ENCODE measurements at places on chromosomes 6 and 20.

DNA sequence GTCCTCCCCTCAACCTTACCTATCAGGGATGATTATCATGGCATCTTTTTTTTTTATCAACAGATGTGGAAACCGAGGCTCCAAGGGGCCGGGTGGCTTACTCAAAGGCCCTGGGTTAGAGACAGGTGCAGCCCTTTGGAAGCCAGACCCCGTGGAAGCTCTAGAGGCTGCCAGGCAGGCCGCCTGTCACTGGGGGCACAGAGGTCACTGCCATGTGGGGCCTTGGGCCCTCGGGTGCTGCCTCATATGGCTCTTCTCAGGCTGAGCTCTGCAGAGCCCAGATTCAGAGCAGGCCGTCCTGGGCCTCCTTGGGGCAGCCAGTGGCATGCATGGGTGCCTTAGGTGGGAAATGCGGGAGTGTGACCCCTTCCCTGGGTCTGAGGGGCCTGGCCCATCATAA, 136.3 kb downstream of the PHACTR3 start:
- DNase-seq: no peak
- H3K36me3 ChIP-seq: no peaks in the 10 kb centered on the region
- no peaks in the 10 kb centered on the region for H3K27me3 ChIP-seq
- no peaks in the 10 kb centered on the region for H3K4me1 ChIP-seq
- no peak overlapping the region for H3K4me3 ChIP-seq
- H3K27ac ChIP-seq: no peak overlapping the region

GRCh38 chr6:104908031-104908887, 48.5 kb upstream of the HACE1 start:
- H3K4me3 ChIP-seq: no peak overlapping the region
- no peak overlapping the region for H3K27ac ChIP-seq
- DNase-seq: no peak
- H3K4me1 ChIP-seq: no peaks in the 10 kb centered on the region

GRCh38 chr20:19786311-19786710, 28.3 kb downstream of the RIN2 start:
- H3K36me3 ChIP-seq: no peaks in the 10 kb centered on the region
- no peak for DNase-seq
- H3K4me1 ChIP-seq: no peaks in the 10 kb centered on the region

DNA sequence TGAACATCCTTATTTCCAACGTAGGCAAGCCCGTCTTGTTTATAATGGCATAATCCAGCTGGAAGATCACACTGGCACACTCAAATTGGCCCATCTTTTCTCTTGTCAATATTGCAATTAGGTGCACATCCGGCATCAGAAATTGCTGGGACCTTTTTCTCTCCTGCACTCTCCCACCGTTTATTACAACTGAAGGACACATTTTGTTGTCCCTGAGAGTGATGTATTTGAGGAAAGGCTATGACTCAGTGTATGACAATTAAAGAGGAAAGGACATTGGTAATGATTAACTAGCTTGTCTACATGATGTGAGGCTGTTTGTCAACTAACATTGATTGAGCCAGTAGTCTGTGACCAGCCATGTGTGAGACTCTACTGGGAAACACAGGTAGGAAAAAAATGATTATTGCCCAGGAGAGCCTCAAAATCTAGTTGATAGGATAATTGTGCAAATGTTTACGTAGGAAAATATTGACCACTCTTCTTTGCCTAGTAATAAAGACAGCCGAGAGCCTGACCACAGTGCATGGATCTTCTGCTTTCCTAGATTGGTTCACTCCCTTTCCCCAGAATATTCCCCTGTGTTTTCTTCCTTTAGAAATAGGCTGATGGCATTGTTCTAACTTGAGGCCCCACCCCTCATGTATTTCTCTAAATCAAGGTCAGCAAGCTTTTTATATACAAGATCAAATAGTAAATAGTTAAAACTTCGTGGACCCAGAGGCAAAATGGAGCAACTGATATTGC, 230.0 kb upstream of the BTBD3 start:
- H3K27ac ChIP-seq: no peak overlapping the region
- no peaks in the 10 kb centered on the region for H3K4me1 ChIP-seq
- no peaks in the 10 kb centered on the region for H3K36me3 ChIP-seq
- no peaks in the 10 kb centered on the region for H3K27me3 ChIP-seq

DNA sequence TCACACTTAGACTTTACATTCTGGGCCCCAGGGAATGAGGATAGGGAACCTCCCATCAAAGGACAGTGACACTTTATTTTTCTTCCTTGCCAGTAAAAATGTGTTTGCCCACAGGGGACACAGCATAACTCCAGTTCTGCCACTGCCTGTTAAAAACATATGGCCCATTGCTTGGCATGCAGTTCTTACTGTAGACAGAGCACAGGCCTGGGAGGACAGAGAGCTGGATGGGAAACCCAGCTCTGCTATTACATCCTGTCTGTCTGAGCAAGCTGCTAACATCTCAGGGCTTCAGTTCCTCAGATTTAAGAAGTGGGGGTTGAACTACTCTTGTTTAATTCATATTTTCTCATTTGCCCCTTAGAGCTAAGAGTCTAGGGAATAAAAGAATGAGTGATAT, 120.2 kb downstream of the AKAP7 start:
- H3K36me3 ChIP-seq: no peaks in the 10 kb centered on the region
- no peak overlapping the region for H3K4me3 ChIP-seq
- H3K4me1 ChIP-seq: peaks cover 21% of the 10 kb centered on the region
- peak; percentile 36 for DNase-seq
- no peaks in the 10 kb centered on the region for H3K27me3 ChIP-seq

DNA sequence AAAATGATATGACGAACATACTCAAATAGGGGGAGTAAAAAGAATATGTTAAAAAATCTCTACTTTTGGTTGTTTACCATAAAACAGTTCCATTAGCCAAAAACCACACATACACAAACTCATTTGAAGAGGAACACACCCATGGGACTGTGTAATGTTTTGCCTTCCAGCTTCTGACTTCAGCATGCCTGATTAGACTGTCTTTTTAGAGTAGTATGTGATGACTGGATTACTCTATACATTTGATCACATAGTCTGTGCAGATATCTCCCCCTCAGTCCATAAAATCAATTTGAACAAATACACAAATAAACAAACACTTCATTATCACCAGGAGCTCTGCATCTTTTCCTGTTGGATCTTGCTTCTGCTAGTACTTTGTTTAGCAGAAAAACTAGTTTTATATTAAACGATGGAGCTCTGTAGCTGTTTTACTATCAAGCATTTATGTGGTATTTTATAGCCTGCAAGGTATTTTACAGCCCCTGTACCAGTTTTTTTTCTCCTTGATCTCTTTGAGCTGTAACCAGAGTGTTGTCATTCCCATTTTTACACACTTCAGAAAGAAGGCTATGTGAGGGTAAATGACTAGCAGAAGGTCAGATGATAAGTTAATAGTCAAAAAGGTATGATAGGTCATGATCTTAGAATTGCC, 866.5 kb upstream of the MAP3K7 start:
- H3K27me3 ChIP-seq: peaks cover 2% of the 10 kb centered on the region
- H3K36me3 ChIP-seq: no peaks in the 10 kb centered on the region
- no peak overlapping the region for H3K27ac ChIP-seq
- H3K4me1 ChIP-seq: no peaks in the 10 kb centered on the region
- no peak for DNase-seq

DNA sequence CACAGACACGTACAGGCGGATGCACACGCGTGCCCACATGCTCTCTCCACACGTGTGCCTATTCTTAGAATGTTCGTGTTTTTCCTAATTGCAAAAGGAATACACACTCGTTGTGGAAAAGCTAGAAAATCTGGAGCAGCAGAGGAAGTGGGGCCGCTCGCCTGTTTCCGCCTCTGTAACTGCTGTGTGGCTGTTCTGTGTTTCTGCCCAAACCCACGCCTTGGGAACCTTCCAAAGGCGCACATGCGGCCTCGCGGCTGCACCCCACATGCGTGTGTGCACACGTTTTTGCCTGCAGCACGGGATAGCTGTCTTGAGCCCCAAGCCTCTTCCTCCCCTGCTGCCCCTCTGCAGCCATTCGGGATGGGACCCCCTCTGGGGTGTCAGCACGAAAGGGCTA, 12.2 kb downstream of the SLC17A9 start:
- no peak overlapping the region for H3K4me3 ChIP-seq
- H3K4me1 ChIP-seq: no peaks in the 10 kb centered on the region
- DNase-seq: no peak

DNA sequence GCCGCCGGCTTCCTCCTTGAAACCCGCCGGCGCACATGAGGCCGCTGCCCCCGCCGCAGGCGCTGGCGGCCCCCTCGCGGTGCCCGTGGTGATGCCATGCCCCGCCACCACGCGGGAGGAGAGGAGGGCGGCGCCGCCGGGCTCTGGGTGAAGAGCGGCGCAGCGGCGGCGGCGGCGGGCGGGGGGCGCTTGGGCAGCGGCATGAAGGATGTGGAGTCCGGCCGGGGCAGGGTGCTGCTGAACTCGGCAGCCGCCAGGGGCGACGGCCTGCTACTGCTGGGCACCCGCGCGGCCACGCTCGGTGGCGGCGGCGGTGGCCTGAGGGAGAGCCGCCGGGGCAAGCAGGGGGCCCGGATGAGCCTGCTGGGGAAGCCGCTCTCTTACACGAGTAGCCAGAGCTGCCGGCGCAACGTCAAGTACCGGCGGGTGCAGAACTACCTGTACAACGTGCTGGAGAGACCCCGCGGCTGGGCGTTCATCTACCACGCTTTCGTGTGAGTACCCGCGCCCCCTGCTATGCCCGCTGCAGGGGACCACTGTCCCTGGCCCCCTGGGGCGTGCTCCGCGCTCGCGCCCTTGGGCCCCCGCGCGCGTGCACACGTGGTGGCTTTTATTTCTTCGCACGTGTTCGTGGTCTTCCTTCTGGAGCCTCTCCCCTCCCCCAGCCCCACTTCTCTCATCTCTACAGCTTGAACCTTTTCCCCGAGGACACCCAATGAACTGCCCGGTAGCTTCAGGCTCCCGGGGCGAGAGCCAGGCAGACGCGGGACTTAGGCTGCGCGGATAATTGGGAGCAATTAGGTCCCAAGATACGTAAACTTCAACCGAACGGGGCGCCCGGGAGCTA, 453 bp downstream of the KCNQ5 start:
- H3K4me1 ChIP-seq: peaks cover 27% of the 10 kb centered on the region
- H3K36me3 ChIP-seq: no peaks in the 10 kb centered on the region
- peak overlapping the region; percentile 52 for H3K27ac ChIP-seq
- peak overlapping the region; percentile 82 for H3K4me3 ChIP-seq
- H3K27me3 ChIP-seq: no peaks in the 10 kb centered on the region
- peak; percentile 58 for DNase-seq

GRCh38 chr20:48733296-48733790, 94.5 kb downstream of the PREX1 start:
- H3K4me1 ChIP-seq: peaks cover 23% of the 10 kb centered on the region
- no peak overlapping the region for H3K4me3 ChIP-seq
- no peak overlapping the region for H3K27ac ChIP-seq
- DNase-seq: no peak

- H3K36me3 ChIP-seq: no peaks in the 10 kb centered on the region
- H3K4me3 ChIP-seq: no peak overlapping the region
Measured at GRCh38 chr6:105681061-105681460, 278.2 kb upstream of the PREP start.

DNA sequence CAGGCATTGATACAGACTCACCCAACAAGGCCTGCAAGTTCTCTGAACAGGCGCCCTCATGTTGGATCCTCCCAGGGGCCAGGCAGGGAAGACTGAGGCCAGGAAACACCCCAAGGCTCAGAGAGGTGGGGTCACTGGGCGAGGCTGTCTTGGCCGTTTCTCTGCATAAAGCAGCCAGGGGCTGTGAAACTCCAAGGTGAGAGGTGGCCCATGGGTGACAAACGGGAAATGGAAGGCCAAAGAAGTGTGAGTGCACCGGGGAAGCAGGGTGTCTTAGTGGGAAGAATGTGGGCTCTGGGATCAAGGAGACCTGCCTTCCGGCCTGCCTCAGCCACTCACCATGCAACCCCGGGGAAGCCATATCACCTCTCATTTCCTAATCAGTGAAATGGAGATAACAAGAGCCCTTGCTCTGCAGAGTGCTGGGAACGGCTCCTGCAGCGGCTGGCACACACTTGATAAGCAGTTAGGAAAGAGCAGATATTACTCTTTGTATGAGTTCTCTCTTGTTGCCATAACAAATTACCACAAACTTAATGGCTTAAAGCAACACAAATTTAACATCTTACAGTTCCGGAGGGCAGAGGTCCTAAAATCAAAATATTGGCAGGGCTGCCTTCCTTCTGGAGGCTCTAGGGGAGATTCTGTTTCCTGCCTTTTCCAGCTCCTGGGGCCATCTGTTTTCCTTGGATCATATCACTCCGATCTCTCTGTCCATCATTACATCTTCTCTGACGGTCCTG, 168.6 kb downstream of the NFATC2 start:
- H3K36me3 ChIP-seq: no peaks in the 10 kb centered on the region
- H3K4me1 ChIP-seq: no peaks in the 10 kb centered on the region
- no peak overlapping the region for H3K4me3 ChIP-seq
- H3K27ac ChIP-seq: no peak overlapping the region

GRCh38 chr20:2836035-2836434, 4.4 kb downstream of the PCED1A start:
- no peak for DNase-seq
- H3K36me3 ChIP-seq: no peaks in the 10 kb centered on the region
- no peak overlapping the region for H3K27ac ChIP-seq
- no peaks in the 10 kb centered on the region for H3K27me3 ChIP-seq
- no peak overlapping the region for H3K4me3 ChIP-seq

DNA sequence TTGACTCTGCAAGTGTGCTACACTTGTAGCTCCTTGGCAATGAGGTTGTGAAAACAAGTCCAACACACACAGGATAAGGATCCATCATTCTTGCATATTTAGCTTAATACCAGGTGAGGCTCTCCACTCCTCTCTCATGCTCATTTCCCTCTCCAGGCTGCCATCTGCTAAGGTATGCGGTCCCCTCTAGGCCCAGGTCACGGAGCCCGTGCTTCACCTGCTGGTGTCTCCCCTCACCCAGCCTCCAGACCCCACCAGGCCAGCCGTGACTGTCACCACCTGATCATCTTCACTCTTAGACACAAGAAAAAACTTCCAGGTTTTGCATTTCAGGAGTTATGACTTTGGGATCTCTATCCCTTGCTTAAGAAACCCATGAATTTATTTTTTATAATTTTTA, 14.2 kb upstream of the NCR2 start:
- peaks cover 3% of the 10 kb centered on the region for H3K27me3 ChIP-seq
- H3K36me3 ChIP-seq: no peaks in the 10 kb centered on the region
- H3K4me3 ChIP-seq: no peak overlapping the region

- no peak overlapping the region for H3K27ac ChIP-seq
- DNase-seq: no peak
- no peak overlapping the region for H3K4me3 ChIP-seq
- no peaks in the 10 kb centered on the region for H3K4me1 ChIP-seq
- no peaks in the 10 kb centered on the region for H3K36me3 ChIP-seq
- no peaks in the 10 kb centered on the region for H3K27me3 ChIP-seq
Measured at GRCh38 chr6:106256201-106256968, 69.2 kb downstream of the ATG5 start.

- no peaks in the 10 kb centered on the region for H3K27me3 ChIP-seq
- H3K4me3 ChIP-seq: no peak overlapping the region
- no peak overlapping the region for H3K27ac ChIP-seq
- H3K4me1 ChIP-seq: no peaks in the 10 kb centered on the region
- no peaks in the 10 kb centered on the region for H3K36me3 ChIP-seq
- DNase-seq: no peak
Measured at GRCh38 chr20:10559266-10559665, 114.5 kb downstream of the JAG1 start.

GRCh38 chr6:14664621-14665315, 547.2 kb downstream of the CD83 start:
- no peaks in the 10 kb centered on the region for H3K27me3 ChIP-seq
- H3K4me1 ChIP-seq: peaks cover 43% of the 10 kb centered on the region
- H3K4me3 ChIP-seq: no peak overlapping the region
- DNase-seq: no peak
- H3K36me3 ChIP-seq: no peaks in the 10 kb centered on the region
